Articular chondrocyte of knee joint (primary cell): ENCODE measurements at places on chromosomes 2 and 18. TPM values are rescaled to one million over a fixed set of nuclear protein-coding genes. Genes with fewer than 3 reads are reported as not detected.

The OBSL1 gene
- 57.1 and 60.0 TPM in 2 replicates for total RNA-seq

The RSAD2 gene
- 1.0 and 2.8 TPM in 2 replicates for total RNA-seq

The DTYMK gene
- total RNA-seq: 18.3 and 21.0 TPM in 2 replicates

The THSD7B gene
- total RNA-seq: under 0.01 TPM in 2 replicates

The ZNF804A gene
- total RNA-seq: 0.11 TPM in 1 of 2 replicates, not detected in the other

The ROCK2 gene
- 82.8 and 106 TPM in 2 replicates for total RNA-seq

The IL1R2 gene
- 0.65 and 1.3 TPM in 2 replicates for total RNA-seq

The HADHB gene
- total RNA-seq: 125 and 128 TPM in 2 replicates

The TDRD15 gene
- total RNA-seq: under 0.01 TPM in 1 of 2 replicates, not detected in the other

The BOD1L2 gene
- not detected in 2 replicates for total RNA-seq

The GAREM2 gene
- total RNA-seq: 2.7 TPM in 2 replicates

The CHRNG gene
- total RNA-seq: not detected in 2 replicates

The TWIST2 gene
- 6.9 and 9.2 TPM in 2 replicates for total RNA-seq

The C2orf74 gene
- 10.9 and 11.0 TPM in 2 replicates for total RNA-seq

The ELOA2 gene
- not detected in 2 replicates for total RNA-seq

The SLC11A1 gene
- 0.32 and 1.3 TPM in 2 replicates for total RNA-seq

The RUFY4 gene
- not detected in 2 replicates for total RNA-seq

The SERPINB12 gene
- total RNA-seq: not detected in 2 replicates

The CFAP221 gene
- total RNA-seq: 12.2 and 12.9 TPM in 2 replicates

The LYG2 gene
- total RNA-seq: not detected in 2 replicates

The TMEM37 gene
- 0.26 and 0.76 TPM in 2 replicates for total RNA-seq

The KCNG2 gene
- not detected in 2 replicates for total RNA-seq

The TSPYL6 gene
- total RNA-seq: under 0.01 TPM in 1 of 2 replicates, not detected in the other

The DLX1 gene
- not detected in 2 replicates for total RNA-seq

The BBS5 gene
- 8.5 and 9.0 TPM in 2 replicates for total RNA-seq

The MAPK4 gene
- not detected in 2 replicates for total RNA-seq

The RAX gene
- total RNA-seq: not detected in 2 replicates

The ACKR3 gene
- 44.4 and 73.8 TPM in 2 replicates for total RNA-seq

The ZNF638 gene
- 160 and 198 TPM in 2 replicates for total RNA-seq

The CFAP210 gene
- total RNA-seq: 0.11 and 0.26 TPM in 2 replicates

The ATAD2B gene
- total RNA-seq: 22.2 and 22.9 TPM in 2 replicates

The RAB27B gene
- 9.9 and 27.6 TPM in 2 replicates for total RNA-seq

The CDH7 gene
- not detected in 2 replicates for total RNA-seq

The METAP1D gene
- total RNA-seq: 11.5 and 12.8 TPM in 2 replicates

The MROH2A gene
- total RNA-seq: not detected in 2 replicates

The FMNL2 gene
- 19.2 and 20.5 TPM in 2 replicates for total RNA-seq

The CXCR1 gene
- not detected in 2 replicates for total RNA-seq

The ITGA4 gene
- 7.1 and 7.4 TPM in 2 replicates for total RNA-seq

The SLC35G4 gene
- not detected in 2 replicates for total RNA-seq

The INO80B gene
- 12.2 and 12.3 TPM in 2 replicates for total RNA-seq

The MEP1B gene
- not detected in 2 replicates for total RNA-seq

The FER1L5 gene
- total RNA-seq: 0.54 and 0.91 TPM in 2 replicates

The ATRAID gene
- total RNA-seq: 200 and 246 TPM in 2 replicates

The CDC42EP3 gene
- total RNA-seq: 158 and 190 TPM in 2 replicates

The GLS gene
- total RNA-seq: 513 and 659 TPM in 2 replicates

The ONECUT2 gene
- total RNA-seq: under 0.01 TPM in 2 replicates

The SP140L gene
- total RNA-seq: 10.1 and 18.9 TPM in 2 replicates

The KCNE4 gene
- 43.4 and 63.8 TPM in 2 replicates for total RNA-seq

The TRAPPC12 gene
- 66.6 and 70.2 TPM in 2 replicates for total RNA-seq
